ENCODE measurements at places on chromosomes 2 and 18.

- DNase-seq: no peak
These were observed 45.1 kb downstream of the PIEZO2 start for GRCh38 chr18:11104307-11104706.

DNA sequence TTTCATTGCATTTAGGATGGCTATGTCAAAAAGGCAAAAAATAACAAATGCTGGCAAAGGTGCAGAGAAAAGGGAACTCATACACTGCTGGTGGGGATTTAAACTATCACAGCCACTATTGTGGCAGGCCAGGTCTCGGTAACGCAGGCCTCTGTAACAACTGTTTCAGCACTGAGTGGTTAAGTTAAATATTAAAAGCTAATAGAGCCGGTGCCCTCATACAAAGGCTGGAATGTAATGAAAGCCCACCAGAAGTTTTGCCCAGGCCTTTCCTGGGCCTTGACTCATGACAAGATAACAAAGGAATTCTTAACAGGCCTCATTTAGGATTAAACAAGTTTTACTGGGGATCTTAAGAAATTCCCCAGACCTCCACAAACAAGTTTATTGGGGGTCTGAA is 10.7 kb downstream of the MERTK start:
- DNase-seq: no peak

DNA sequence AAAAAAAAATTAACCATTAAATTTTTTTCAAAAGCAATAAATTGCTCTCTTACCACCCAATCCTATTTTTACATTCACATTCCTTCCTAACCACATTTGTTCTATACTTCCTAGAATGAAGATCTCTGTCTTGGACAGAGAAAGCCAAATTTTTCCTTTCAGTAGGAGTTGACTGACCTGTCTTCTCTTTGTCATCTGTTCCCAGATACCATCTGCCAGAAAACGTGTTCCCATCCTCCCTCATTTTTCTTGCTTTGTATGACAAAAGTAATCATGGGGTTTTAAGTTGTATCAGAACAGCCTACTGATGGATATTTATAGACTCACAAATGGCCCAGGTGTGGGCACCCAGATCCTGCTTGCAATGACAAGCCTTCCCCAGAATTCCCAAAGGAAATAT is 182.1 kb downstream of the CYP26B1 start:
- no peak for DNase-seq

DNA sequence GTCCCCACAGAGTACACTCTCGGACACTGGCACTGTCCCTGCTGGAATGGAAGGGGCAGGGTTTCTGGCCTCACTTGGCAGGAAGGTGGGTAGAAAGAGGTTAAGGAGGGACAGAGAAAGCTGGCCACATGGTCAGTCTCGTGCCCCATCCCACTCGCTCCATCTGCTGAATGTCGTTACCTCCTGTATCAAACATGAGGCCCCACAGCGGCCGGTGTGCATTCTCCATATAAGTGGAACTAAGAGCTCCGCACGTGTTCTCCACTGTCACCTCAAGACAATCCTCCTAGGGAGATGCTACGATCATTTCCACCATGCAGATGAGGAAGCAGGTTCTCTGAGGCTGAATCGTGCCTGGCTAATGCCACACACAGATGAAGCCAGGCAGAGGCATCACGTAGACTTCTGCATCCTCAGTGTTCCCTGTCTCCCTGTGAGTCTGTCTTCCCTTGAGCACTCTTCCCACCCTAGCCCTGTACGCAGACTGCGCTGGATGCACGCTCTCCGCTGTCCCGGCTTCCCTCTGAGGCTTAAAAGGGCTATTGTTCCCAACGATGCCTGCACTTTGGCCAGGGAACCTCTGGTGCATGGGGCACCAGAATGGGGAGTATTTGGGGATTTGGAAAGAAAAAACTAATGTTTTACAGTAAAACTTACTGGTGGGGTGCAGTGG is 35.1 kb downstream of the MAL start:
- DNase-seq: no peak

DNA sequence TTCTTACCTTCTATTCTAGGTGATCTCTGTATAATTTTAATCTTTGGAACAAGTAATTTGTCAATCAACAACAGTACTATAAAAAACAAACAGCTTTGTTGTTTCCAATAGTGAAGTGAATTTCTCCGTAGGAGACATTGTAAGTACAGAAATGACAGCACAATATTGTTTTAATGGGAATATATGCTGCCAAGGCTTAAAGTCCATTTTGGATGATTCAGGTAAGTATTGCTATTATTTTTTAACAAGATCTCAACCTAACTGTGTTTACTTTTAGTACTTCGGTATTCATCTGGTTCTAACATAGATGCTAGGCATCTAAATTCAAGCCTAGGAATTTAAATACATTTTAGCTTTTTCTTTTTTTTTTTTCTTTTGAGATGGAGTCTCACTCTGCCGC is 105.8 kb downstream of the MEP1B start:
- DNase-seq: no peak

DNA sequence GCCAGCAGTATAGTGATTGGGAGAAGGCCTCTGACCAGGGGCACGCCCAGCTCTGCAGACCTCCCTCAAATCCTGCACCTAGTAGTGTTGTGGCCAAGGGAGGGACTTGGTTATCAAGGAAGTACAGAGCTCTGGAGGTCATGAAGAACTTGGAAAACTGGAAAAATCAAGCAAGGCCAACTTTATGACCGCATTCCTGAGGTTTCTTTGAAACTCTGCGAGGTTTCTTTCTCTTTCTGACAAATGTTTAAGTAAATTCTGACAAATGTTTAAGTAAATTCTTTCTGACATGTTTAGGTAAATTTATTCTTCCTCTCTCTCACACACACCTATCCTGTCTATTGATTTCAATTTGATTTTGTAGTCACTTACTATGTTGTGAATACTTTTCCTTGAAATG is 31.0 kb downstream of the CLIP4 start:
- DNase-seq: no peak

DNA sequence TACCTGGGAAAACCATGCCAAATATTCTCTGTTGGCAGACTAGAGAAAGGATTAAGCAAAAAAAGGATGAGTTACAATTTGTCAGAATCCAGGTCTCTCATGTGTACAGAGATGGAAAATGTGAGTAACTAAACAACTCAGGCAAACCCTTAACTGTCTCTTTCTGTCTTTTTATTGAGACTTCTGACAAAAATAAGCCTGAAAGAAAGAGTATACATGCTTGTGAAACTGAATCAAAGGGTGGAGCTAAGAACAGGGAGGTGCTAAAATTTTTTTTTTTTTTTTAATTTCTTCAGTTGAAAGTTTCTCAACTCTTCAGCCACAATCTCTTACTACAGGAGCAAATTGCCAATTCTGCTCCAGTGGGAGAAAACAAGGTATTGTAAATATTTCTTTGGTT is at the start of gene SERPINB10:
Gene SERPINB10, plus strand, starts transcription at position 295 of the 400 bp plus-strand sequence. CDS start 7,553 bp downstream, outside the sequence.
- DNase-seq: no peak

- DNase-seq: no peak
These were observed 212.0 kb upstream of the MGAT5 start for GRCh38 chr2:134041877-134042276.

DNA sequence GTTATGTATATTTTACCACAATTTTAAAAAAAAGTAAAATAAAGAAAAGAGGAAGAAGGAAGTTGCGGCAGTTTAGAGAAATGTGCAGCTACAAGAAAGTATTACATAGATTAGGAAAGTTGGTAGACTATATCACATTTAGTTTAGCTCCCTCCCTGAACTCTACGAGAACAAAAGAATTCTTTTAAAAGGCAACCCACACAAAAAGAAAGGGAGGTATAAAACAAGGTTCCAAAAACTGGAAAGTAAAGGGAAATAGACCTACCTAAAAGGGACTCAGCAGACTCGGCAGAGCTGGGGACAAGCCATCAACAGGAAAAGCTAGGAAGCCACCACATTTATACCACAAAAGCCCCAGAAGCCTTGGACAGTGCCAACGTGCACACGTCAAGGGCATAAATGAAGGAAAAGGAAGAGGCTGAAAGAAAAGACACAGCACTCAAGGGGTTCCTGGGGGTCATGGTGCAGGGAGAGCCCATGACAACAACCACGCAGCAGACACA is 9.1 kb downstream of the TMEM127 start:
- no peak for DNase-seq

GRCh38 chr2:7115364-7115763 is 198.2 kb downstream of the RNF144A start:
- DNase-seq: no peak

DNA sequence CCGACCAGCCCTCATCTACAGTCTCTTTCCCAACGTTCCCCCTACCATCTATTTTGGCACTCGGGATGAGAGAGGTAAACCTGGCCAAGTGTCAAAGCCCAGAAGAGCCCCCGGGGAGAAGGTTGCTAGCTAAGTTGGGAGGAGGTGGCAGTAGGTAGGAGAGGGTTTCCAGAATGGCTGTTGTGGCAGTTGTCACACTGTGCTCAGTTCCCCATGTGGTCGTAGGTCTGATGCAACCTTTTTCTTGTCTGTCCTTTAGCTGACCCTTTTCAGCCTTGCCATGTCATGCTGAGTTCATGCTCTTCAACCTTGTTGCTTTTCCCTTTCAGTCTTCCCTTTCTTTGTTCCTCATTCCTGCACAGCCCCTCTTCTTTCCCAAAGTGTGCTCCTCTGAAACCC is 34.5 kb downstream of the TTLL4 start:
- no peak for DNase-seq

GRCh38 chr2:41948397-41948763 is 99.4 kb upstream of the PKDCC start:
- no peak for DNase-seq

DNA sequence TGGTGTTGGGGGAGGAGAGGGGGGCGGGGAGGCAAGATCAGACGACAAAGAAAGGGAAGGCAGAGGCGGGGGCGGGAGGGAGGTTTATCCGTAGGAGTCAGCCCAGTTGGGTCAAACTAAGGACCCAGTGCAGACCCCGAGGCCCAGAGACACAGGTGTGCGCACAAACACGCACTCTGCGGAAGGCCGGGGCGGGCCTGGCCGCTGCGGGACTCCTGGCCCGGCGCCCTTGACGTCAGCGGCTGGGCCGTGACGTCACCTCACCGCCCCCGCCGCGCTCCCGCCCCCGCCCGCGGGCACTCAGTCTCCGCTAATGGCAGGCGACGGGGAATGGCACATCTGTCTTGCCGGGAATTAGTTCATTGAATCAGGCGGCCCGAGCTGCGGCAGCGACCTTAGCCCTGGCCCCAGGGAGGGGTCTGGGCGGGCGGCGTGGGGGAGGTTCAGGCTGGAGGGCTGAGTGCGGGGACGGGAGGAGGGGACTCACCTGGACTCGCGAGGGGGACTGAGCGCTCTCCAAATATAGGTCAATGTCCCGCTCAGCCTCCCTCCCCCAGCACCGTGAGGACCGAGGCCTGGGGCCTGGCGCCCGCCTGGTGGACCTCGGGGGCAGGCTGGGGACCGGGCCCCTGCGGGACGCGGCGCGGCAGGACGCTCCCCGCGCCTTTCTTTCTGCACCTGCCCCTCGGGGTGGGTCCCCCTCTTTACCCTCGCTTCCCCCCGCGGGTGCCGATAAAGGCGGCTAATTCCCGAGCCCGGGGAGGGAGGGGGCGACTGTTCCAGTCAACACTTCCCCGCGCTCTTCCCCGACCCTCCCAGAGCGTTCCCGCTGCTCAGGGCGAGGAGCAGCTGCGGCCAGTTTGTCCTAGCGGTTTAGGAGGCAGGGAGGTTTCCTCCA is 15.5 kb upstream of the ECEL1 start:
- DNase-seq: no peak

DNA sequence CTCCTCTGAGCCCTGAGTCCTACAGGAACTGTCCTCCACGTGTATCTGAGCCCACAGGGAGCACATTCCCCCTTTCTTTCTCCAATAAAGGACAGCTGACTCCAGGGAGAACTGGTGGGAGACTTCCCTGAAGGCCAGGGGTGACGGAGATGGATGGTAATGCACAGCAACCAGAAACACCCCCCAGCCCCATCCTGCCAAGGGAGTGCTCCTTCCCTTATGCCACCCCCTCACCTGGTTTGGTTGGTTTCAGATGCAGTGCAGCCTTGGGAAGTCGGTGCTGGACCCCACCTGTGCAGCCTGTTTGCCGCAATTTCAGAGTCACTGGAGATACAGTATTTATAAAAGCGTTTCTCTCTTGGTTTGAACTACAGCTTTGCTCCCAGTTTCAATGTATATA is 24.0 kb downstream of the GPR55 start:
- DNase-seq: no peak

DNA sequence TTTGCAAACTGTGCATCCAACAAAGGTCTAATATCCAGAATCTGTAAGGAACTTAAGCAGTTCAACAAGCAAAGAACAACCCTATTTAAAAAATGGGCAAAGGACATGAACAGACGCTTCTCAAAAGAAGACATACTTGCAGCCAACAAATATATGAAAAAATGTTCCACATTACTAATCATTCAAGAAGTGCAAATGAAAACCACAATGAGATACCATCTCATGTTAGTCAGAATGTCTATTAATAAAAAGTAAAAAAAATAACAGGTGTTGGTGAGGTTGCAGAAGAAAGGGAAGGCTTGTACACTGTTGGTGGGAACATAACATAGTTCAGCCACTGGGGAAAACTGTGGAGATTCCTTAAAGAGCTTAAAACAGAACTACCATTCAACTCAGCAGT is 126.2 kb downstream of the NAT8 start:
- DNase-seq: no peak

- no peak for DNase-seq
These were observed 36.9 kb upstream of the KLF7 start for GRCh38 chr2:207202645-207203044.

GRCh38 chr2:2050446-2050845 is 280.6 kb downstream of the MYT1L start:
- no peak for DNase-seq

GRCh38 chr2:166375195-166375735 is 479 bp downstream of the SCN9A start:
- no peak for DNase-seq

- no peak for DNase-seq
These were observed 13.2 kb downstream of the GPC1 start for GRCh38 chr2:240448387-240449274.
